ENCODE measurements at places on chromosomes 7 and 10.
A peak's percentile ranks its signal among the peaks of the same experiment; 100 is the strongest.

DNA sequence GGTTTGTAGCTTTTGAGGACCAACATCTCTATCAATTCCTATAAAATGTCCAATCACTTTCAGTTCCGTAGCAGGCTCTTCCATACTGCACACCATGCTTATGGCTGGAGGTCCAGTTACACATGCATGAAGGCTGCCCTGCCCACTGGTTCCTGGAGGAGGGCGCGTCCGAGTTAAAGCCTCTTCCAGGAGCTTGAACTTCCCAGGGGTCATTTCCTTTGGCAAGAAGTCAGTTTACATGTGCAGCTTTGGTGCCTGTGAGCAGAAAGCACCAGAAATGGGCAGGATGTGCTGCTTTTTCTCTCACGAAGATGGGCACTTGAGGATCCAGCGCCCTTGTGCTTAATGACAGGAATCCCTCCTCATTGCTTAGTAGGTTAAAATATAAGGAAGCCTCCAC is 17.6 kb upstream of the PHYH start:
- DNase-seq: no peak

DNA sequence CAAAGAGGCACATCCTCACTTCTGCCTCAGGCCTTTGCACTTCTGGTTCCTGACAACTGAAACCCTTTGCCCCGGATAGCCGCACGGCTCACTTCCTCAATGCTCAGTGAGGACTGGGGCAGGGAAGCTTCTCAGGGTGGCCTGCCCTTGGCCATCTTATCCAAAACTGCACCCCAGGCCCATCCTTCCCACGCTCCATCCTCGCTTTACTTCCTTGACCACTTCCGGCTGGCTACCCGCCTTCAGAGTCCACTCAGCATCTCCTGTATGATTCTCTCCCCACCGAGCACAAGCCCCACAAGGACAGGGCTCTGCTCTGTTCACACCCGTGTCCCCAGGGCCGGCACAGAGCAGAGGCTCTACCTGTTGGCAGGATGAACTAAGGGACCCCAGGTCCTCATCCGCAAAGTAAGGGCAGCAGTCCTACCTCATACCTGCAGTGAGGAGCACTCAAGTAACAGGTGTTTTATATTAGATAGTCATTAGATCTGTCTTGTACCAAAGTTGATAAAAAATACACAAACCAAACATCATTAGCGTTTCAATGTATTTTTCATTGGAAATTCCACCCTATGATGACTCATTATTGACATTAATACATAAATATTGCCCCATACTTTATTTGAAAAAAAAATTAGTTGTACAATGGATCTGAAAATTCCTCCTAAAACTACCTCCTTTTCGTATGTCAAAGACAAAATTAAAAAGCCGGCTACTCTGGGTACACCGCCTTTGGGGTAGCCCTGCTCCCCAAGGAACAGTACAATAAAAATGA is 35.0 kb downstream of the GNA12 start:
- DNase-seq: no peak

DNA sequence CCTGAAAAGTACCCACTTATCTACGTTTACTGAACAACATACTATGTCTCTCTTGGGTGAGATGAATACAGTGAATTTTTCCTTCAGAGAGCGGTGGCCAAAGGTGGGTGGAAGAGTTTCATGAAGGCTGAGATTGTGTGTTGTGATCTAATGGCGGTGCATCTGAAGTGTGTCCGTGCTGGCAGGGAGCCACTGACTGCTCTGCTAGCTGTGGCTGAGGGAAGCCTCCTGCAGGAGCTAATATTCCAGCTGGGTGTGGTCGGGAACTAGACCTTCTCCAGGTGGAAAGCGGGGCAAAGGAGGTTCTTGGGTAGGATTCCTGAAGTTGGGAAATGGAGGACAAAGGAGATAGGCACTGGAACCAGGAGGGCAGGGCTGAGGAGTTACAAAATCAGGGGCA is 69.2 kb upstream of the GRB10 start:
- DNase-seq: no peak

GRCh38 chr10:126119599-126119998 is 223.2 kb downstream of the FANK1 start:
- DNase-seq: no peak

- DNase-seq: no peak
Observed at GRCh38 chr7:110590415-110590814, 500.5 kb upstream of the LRRN3 start.

DNA sequence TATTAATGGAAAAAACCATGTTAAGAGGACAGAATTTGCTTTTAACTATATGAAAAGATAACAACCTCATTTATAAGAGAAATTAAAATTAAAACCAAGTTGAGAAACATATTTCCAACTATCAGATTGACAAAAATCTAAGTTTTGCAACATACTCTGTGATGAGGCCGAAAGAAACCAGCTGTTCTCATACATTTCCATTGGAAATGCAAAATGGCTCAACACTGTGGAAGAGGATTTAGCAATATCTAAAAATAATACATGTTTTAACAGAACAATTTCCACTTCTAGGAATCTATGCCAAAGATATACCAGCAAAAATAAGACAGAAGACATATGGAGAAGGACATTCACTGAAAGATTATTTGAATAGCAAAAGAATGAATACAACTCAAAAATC is 268.8 kb downstream of the DYNC1I1 start:
- no peak for DNase-seq

GRCh38 chr7:147535701-147536111 is 1054.9 kb upstream of the C7orf33 start:
- DNase-seq: no peak

GRCh38 chr7:101058355-101058754 is 26.9 kb upstream of the TRIM56 start:
- DNase-seq: peak; percentile 54

DNA sequence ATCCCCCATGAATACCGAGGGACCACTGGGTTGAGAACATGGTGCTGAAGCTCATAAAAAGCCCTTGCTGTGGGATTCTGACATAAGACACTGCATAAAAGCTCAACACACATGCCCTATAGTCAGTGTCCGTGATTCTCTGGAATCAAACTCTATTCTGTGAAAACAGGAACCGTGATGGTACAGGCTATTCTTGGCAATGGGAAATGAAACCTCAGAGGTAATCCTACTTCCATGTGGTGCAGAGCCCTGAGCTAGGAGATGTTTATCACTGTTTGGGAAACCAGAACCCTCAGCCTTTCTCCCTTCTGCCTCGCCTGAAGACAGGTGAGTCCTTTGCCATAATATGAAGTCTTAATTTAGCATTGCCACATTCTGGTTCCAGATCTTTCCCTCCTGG is 80.8 kb upstream of the PRSS1 start:
- DNase-seq: no peak

GRCh38 chr7:95843286-95843685 is 70.9 kb downstream of the DYNC1I1 start:
- DNase-seq: no peak

DNA sequence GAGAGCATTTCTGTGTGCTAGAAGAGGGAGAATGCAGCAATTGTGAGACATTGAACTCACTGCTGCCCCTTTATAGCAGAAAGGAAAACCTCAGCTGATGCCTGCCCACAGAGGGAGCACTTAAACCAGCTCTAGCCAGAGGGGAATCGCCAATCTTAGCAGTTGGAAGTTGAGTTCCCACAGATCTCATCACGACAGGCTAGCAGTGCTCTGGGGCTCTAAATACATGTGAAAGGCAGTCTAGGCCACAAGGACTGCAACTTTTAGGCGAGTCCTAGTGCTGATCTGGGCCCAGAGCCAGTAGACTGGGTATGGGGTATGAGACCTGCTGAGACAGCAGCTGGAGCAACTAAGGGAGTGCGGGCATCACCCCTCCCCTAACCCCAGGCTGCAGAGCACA is 25.2 kb upstream of the PRR15 start:
- DNase-seq: no peak

GRCh38 chr7:5231811-5232484 is 41.9 kb downstream of the WIPI2 start:
- peak; percentile 83 for DNase-seq

DNA sequence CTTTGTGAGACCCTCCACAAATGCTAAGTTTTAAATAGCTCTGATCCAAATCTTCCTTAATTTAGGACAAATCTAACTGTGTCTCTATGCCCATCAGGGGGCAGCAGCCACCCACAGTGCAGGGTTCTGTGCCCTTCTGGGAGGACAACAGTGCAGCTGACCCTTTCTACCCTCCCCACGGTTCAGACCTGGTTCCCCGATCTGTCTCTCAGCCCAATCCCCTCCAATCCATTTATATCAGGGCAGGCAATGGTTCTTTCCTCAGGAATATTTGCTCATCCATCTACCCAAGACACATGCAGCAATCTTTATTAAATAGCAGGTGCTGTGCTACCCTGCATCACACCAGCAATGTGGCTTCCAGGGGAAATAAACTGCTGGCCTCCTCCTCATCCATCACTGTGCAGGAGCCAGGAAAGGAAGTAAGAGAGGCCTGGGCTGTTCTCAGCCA is 4.0 kb upstream of the RBM28 start:
- DNase-seq: no peak

DNA sequence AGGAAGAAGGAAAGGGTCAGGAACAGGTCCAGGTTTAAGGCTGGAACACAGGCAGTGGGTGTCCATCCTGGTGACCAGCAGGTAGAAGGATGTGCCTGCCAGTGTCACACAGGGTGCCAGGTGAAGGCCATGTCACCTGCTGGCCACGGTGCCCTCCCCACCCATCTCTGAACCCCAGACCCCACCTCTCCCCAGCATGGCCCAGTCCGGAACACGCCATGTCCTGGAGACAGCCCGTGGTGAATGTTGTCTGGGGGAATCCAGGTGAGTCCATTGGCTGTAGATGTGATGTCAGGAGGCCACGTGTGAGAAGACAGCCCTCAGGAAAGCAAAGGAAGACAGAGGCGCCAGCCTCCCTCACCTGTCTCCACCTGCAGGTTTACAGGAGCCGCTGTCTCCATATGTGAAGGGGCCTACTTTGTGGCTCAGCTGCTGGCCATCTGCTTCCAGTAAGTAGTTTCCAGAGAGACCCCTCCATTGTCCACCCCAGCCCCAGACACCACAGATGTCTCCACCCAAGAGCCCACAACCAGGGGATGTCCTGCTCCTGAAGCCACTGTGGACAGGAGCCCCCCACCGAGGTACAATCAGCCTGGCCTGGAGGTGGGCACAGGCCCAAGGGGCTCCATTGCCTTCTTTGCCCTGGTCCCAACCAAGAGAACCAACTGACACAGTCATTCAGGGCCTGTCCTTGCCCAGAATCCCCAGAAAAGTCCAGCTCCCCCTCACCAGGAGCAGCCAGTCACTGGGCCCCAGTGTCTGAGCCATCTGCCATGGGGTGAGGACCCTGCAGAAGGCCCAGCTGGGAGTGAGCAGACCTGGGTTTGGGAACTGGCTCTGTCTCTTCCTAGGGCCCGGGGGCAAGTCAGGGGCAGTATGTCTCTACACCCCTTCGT is 20.7 kb downstream of the TMEM72 start:
- DNase-seq: no peak

DNA sequence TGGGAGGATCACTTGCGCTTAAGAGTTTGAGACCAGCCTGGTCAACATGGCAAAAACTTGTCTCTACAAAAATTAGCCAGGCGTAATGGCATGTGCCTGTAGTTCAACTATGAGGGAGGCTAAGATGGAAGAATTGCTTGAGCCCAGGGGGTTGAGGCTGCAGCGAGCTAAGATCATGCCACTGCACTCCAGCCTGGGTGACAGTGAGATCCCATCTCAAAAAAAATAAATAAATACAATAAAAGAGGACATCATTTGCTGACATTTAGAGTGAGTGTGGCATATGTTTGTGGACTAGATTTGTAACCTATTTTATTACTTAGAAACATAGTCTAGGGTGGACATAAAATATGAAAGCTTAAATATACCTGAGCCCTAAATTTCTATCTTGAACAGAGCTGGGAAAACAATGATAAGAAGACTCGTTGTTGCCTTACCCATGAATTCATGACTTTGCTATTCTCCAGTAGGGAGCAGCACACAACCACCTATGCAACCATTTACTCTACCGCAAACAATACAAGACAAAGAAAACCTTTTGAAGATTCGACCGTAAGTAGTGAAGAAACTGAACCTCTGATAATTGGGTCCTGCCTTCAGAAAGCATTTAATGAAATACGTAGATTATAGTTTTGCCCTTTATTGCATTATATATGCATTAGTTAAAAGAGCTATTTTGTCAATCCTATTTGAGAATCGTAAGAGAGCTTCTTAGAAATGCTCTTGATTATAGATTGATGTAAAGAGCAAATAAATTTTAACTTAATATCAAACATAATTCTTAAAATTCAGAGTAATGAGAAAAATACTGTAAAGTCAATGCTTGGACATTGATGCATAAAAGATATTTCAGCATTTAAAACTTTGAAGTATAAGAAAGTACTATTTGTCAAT is 83.5 kb downstream of the GNAT3 start:
- peak; percentile 7 for DNase-seq

GRCh38 chr7:88789480-88790064 is 6.0 kb downstream of the TEX47 start:
- no peak for DNase-seq

DNA sequence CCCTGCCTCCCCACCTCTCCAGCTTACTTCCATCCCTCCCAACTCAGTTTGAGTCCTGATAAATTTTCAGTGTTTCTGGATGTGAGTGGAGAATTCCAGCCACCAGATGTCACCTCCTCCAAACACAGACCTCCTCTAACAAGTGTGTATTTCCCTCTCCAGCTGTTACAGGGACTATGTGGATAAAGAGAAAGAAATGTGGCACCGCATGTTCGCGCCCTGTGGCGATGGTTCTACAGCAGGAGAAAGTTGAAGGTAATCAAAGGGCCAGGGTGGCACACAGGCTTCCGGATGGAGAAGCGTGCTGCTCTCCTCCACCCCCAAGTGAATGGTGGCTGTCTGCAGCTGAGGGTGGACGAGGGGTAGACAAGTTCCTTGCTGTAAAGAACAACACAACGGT is 14.7 kb downstream of the FKBP6 start:
- DNase-seq: no peak

DNA sequence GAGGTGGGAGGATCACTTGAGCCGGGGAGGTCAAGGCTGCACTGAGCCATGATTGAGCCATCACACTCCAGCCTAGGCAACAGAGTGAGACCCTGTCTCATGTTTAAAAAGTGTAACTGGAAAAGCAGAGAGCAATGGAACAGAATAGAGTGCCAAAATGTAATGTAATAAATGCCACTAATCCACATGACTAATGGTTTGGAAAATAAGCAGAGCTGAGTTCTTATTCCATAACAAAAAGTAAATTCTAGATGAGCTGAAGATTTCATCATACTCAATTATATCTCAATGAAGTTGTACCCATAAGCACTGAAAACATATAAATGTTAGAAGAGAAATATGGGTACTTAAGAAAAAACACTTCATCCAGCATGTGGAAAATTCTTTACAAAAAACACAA is 132.6 kb downstream of the USP6NL start:
- DNase-seq: no peak

DNA sequence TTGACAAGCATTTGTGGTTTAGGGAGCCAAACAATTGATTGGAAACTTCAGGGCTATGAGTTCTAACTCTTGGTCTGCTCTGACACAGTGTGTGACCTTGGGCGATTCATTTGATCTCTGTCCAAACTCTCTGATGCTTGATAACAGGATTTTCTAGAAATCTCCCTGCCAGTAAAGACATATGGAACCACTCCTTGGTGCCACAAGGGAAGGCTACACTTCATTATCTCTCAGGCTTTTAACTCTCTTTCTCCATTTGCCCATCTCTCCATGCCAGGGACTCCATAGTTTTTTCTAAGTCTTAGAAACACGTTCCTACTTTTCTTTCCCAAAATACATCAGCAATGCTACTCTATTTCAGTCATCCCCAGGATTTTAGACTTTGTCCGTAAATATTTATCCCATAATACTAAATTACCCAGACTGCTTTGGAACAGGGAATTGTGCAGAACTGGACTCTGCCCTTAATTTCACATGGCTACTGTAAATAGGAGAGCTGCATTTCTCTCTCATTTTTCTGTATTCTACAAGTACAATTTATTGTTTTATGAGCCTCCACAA is 488.2 kb downstream of the SUGCT start:
- no peak for DNase-seq
